CD4-positive, CD25-positive, alpha-beta regulatory T cell (primary cell): ENCODE measurements at places on chromosomes 2 and 18.

DNA sequence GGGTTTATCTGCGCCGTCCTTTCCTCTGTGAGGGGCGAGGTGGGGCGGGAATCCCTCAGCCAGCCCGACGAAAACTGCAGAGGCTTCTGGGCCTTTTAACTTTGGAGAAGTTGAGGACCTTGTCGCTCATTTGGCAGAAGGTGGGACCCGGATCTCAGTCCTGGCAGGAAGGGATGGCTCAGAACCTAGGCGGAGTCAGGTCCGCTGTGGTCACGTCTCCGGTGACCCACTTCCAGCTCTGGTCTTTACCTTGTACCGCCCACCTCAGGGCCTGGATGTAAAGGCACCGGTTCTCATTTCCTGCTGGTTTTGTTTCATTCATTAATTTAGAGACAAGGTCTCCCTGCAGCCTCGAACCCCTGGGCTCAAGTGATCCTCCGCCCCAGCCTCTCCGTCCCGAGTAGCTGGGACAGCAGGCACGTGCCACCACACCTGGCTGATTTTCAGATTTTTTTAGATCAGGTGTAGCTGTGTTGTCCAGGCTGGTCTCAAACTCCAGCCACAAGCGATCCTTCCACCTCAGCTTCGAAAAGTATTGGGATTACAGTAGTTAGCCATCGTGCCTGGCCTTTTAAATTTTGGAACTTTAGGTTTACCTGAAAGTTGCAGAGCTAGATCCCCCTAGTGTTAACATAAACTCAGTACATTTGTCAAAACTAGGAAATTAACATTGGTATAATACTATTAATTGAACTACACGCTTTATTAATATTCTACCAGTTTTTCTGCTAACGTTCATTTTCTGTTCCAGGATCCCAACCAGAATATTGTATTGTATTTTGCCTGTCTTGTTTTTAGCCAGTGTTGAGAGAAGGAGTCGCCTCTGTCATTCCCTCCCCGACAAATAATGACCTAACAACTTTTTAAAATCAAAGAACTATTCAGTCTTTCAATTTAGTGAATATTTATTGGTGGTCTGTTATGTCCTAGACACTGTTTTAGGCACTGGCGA is 852 bp downstream of the POLI start:
- peak; percentile 40 for DNase-seq

DNA sequence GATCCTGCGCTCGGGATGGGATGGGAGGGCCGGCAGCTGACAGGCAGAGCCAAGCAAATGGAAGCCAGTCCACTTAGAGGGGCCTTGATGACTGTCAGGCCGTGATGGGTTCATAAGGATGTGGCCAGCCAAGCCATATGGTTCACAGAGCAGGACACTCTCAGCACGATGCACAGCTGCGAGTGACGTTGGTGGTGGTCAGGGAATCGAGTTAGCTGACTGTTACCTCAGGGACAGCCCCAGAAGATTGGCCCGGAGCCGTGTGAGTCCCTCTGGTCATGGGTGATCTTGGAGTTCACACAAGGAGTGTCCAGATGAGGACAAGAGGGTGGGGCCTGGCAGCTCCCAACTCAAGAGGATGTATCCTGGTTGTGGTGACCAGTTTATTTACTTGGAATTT is 70.2 kb downstream of the TPGS2 start:
- DNase-seq = no peak

- DNase-seq = no peak
Measured at GRCh38 chr2:905091-905832, 45.4 kb upstream of the SNTG2 start.

DNA sequence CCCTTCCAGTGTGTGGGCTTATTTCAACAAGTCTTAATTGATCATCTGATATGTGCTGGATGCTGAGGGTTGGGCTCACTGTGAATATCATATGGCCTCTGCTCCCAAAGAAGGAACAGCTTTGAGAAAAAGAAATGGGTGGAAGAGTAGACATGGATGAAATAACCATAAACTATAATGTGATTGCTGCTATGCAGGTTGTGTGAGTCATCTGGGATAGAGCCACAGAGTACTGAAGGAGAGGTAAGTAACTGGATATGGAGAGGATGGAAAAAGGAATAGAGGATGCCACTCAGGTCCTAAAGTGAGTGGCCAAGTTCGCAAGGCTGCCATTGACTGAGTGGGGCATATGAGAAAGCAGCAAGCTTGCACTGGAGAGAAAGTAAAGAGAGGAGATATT is 8.7 kb upstream of the DSG2 start:
- DNase-seq = no peak

GRCh38 chr2:174180165-174180724 is 68.1 kb downstream of the OLA1 start:
- DNase-seq = no peak

DNA sequence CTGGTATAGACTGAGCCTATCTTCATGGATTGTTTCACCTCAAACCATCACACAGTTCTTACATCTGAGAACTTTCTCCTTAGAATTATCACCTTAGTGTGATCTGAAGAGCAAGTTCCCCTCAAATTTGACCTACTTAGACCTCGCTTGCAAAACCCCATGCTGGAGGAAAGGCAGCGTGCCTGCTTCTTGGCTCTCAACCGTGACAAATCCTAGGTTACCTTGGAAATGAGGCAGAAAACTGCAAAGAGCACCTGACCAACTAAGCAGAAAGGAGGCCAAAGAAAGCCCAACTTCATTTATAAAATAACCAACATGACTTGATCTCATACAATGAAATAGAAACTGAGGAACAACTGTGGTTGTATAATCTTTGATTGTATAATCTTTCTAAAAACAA is 146.4 kb downstream of the RAB3GAP1 start:
- no peak for DNase-seq

DNA sequence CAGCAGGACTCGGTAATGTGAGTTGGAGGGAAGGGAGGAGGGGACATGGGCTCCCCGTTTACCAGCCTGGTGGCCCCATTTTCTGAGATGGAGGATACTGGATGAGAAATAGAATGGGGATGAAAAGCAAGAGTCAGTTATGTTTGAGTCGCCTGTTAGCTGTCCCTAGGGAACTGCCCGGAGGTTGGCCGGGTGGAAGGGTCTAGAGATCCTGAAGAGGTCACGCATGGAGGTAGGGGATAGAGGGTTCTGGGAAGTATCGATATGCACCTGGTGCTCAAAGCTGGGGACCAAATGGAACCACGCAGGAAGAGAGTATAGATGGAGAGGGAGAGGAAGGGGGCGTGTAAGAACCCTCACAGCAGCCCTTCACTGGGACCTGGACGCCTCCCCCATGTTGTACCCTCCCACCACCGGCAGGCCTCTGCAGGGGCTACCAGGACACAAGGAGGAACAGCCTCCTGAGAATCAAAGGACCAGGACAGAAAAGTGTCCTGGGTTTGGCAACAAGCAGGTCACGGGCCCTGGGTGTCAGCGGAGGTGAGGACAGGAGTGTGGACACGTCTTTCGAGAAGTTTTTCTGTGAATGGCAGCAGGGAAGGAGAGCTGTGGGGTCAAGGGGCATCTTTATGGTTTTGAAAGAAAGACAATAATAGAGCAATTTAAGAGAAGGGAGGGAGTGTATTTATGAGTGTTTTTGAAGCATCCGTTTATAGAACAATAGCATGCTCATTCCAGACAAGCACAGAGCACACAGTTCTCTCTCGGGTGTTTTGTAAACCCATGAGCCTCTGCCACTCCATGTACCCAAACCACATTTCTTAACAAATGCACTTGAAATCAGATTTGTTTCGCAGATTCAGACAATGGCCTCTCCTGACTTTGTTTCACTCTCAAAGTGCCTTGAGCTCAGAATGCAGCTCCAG is 132.2 kb downstream of the SMAD7 start:
- DNase-seq = no peak

DNA sequence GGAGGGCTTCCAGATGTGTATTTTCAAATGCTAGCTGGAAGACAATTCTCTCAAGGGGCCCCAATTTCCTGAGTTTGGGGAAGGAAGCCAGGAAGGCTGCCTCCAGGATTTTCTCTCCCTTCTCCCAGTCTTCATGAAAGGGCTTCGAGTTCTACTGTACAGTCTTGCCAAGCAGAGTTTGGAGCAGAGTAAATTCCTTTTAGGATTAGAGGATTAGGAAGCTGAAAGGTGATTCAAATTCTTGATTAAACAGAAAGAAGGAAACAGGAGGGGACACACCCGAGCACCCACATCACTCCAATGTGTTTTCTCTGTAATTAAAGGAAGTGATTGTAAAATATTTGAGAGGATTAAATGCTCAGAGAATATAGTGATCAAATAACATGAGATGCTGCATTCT is 217.8 kb downstream of the SETBP1 start:
- DNase-seq = no peak
